ENCODE measurements at places on chromosomes 1 and 21.

- no peak for DNase-seq
Observed at GRCh38 chr1:228036701-228037231, 30.0 kb downstream of the WNT3A start.

GRCh38 chr1:17494114-17494729, 45.3 kb upstream of the ARHGEF10L start:
- peak; percentile 71 for DNase-seq

DNA sequence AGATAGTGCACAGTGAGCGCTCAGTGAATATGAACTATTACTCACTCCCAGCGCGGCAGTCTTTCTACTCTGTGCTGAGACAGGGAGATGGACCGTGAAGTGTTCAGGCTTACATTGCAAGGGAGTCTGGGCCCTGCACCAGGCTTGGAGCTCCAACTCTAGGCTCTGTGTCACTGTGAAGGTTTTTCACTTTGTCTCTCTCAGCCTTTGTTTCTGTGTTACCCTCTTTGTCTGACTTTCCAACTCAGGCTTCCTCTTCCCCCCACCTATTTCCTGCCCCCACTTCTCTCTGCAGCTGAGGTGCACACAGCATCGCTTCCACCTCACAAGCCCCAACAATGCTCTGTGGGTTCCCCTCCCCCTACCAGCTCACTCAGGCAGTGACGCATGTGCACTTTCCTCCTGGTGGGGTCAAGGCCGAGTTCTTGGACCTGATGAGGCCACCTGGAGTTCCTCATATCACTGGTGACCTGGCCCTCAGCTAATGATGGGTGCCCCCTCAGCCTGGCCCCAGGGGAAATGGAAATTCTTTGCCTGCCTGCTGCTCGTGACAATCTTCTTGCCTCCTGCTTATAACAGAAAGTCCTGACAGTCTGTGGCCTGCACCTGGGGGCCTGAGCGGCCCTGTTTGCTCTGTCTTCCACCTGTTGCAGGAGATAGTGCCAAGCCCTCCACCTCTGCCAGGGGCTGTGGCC, 1.1 kb upstream of the LCK start:
- DNase-seq = peak; percentile 94

DNA sequence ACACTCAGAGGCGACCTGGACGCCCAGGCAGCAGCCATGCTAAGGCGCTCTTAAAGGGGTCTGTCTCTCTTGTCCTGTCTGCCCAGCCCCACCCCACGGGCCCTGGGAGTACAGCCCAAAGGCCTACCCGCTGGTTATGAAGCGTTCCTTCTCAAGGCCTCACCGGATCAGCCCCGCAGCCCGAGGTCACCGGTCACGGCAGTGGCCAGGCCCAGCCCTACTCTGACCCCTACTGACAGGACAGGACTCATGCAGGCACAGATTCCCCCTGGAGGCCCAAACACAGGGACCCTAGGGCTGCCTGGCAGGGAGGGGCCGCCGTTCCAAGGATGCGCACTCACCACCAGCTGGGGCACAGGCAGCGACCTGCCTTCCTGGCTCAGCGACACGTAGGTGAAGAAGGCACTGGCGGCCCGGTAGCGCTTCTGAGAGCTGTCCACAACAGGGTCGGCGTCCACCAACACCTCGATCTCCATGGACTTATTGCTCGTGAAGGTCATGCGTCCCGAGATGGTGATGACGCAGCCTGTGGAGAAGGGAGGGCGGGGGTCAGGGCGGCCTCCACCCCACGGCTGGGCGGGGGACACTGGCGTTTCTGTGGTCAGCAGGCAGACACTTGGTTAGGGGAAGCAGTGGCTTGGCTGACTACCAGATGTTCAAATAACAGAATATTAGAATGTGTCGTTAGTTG, 20.0 kb upstream of the GPR153 start:
- DNase-seq = no peak

- DNase-seq = no peak
Observed at GRCh38 chr1:210618369-210618768, 289.7 kb downstream of the HHAT start.

- DNase-seq = no peak
Observed at GRCh38 chr1:24657781-24658180, 14.7 kb downstream of the SRRM1 start.

- DNase-seq = peak; percentile 89
Observed at GRCh38 chr1:111739194-111739924, at the start of gene INKA2. INKA2 (minus strand) TSS chr1:111739395; CDS start chr1:111739242, 153 bp downstream.
